ENCODE measurements at places on chromosomes 6 and 20.

DNA sequence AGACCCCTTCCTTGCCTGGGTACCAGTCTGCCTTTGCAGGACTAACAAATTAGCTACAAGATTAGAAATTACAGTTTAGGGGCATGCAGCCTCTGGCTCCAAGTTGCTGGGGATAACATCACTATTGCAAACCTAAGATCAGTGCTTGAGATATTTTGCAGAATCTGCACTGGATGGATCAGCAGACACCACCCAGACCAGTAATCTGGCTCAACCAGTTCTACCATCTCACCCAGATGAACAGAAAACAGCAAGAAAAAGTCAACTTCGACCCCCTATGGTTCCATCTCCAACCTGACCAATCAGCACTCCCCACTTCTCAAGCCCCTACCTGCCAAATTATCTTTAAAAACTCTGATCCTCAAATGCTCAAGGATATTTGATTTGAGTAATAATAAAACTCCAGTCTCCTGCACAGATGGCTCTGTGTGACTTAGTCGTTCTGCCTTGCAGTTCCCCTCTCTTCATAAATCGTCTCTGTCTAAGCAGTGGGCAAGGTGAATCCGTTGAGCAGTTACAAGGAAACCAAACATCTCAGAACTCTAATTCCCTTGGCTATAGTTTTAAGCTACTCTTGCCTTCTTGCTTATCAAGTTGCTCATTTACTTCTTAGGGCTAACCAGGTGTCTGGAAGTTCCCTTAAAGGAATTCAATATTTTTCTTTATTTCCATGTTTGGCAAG lies 16.1 kb upstream of the LMBRD1 start:
- no peak for DNase-seq

- DNase-seq: no peak
Observed at GRCh38 chr20:49753133-49753532, 39.5 kb upstream of the B4GALT5 start.

DNA sequence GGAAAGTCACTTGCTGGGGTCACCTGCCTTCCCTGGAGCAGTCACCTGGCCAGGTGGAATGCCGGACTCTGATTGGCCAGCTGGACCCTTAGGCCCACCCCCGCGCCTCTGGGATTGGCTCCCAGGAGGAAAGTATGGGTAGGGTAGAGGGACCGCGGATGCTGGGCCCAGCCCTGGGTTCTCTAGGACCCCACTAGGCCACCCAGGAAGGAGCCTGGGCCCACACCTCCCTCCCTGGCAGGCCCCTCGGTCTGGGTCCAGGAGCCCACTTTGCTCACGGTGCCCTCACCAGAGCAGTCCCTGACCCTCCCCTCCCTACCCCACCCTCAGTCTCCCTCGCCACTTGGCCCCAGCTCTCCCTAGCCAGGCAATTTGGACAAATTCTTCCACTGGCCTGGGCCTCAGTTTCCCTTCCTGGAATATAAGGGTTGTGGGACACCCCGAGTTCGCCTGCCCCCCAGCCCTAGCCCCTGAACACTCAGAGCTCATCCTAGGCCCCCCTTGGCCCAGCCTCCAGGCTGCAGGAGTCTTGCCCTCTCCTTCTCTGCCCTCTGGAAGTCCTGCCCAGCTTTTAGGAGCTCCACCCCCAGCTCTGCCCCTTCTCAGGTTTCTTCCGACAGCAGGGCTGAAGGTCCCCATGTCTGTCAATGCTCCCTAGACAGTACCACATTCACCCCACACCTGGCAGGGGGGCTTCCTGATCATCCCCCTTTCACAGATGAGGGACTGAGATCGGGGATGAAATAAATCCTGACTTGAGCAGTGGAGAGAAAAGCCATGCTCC lies 299.6 kb downstream of the TAF4 start:
- no peak for DNase-seq

- DNase-seq: peak; percentile 98
Observed at GRCh38 chr20:23361476-23362391, at the start of gene GZF1. Gene GZF1, plus strand, starts transcription at chr20:23362182. Its CDS starts 2,202 bp downstream, at chr20:23364384.

DNA sequence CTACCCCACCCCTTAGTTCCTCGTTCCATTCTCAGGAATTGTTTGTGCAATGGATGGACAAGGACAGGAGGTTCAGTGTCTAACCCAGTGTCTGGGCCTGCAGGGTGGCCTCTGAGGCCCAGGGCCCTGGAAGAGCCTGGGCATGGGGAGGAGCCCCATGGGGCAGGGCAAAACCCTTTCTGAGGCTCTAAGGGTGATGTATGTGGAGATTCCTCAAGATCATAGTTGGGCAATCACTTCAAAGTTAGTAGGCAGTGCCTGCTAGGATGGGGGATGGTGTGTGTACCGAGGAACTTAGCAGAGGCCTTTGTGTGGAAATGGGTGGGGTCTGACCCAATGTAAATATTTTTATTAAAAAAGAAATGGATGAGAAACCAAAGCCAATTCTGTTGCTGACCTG lies 6.7 kb upstream of the C2 start:
- DNase-seq: no peak

DNA sequence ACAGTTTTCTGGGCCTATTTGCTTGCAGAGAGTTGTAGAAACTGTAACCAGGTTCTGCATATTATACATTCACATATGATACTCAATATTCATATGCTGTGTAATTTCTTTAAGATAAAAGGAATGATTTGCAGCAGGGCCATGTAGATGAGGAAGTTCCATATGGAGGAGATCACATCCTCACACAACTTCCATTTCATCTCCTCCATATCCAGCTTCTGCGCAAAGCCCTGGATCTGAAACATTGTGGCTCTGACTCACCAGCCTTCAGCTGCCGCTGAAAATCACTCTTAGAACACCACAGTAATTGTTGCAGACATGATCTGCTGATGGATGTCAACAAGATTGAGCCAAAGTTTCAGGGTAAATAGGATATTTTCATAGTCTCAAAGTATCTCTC lies 57.7 kb downstream of the PXDC1 start:
- DNase-seq: no peak

DNA sequence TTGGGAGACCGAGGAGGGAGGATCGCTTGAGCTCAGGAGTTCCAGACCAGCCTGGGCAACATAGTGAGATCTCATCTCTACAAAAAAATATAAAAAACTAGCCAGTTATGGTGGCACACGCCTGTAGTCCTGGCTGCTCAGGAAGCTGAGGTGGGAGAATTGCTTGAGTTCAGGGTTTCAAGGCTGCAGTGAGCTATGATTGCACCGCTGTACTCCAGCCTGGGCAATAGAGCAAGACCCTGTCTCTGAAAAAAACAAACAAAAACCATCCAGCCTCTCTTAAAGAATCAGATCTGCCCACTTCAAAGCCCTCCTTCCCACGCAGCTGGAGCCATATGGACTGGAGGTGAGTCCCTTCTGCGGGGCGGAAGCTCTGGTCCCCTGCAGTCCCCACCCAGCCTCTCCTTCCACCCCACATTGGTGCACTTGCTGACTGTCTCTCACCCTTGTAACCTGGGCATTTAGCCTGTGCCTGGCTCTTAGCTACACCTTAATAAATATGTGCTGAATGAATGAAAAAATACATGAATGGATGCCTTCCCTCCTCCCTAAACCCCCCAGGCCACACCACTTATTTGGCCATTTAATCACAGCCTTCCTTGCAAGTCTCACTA lies 7.2 kb upstream of the PARD6B start:
- no peak for DNase-seq

- no peak for DNase-seq
Observed at GRCh38 chr20:15976047-15976736, 597.1 kb downstream of the KIF16B start.

DNA sequence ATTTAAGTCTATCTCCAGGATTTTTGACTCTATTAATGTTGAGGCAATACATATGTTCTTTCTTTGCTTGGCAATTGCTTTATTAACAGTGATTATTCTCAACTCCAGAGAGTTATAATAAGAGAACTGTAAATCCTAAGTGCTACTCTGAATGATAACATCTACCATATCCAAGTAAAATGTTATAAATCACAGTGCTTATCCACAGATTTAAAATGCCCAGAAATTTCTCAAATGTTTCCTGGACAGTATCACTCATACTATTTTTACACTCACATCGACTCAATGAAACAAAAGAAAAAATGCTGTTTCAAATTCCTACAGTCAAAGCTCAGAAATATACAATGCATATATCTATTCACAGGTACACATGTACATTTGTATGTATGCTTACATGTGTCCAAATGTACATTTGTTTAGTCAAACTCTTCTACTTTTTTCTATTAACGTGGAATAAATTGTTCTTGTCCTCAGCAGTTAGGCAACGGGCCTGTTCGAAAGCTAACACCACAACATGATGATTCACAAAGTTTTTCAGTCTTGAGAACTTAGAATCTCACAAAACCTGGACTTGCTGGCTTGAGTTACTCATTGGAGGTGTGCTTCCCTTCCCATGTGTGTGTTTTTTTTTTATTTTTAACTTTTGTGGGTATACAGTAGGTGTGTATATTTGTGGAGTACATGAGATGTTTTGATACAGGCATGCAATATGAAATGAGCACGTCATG lies 193.0 kb downstream of the GJA10 start:
- no peak for DNase-seq

DNA sequence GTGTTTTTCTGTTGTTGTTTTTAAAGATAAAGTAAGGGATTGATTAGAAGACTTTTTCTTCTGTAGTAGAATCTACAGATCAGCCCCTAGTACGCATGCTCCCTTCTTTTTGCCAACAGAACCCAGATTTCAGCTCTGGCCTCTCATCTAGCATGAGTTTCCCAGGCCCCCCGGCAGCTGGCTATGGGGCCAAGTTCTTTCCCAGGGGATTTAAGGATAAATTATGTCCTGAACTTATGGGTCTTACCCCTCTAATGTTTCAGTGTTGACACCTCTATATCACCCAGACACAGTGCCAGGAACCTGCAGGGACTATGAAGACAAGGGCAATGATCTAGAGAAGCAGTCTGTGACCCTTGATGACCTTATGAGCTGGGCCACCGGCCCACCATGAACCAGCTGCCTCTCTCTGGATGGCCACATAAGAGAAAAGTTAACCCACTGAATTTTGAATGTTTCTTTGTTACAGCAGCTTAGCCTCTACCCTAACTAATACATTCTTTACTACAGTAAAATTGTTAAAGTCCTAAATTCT lies 150.5 kb downstream of the UNC5CL start:
- no peak for DNase-seq

GRCh38 chr6:119274197-119274595 lies 75.4 kb downstream of the MAN1A1 start:
- no peak for DNase-seq

- DNase-seq: no peak
Observed at GRCh38 chr20:42775866-42776265, 413.8 kb downstream of the PTPRT start.

GRCh38 chr6:32982084-32982701 lies 13.8 kb downstream of the BRD2 start:
- DNase-seq: no peak

DNA sequence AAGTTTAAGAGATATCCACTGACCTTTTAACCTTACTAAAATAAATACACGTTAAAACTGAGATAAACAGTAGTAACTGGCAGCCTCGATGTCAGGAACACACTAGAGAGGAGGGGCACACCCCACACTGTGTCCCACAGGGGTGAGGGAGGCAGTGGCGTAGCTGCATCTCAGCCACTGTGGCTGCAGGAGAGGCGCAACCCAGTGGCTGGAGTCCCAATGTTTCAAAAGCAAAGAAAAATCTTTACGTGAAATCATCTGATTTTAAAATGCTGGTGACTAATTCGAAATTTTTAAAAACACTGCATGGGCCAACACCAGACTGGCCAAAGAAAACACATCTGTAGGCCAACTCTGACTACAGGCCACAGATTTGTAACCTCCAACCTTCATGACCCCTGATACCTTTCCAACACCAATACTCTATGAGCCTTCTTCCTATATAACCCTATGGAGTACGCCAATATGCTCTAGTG lies 54.7 kb downstream of the TRAM2 start:
- peak; percentile 63 for DNase-seq

DNA sequence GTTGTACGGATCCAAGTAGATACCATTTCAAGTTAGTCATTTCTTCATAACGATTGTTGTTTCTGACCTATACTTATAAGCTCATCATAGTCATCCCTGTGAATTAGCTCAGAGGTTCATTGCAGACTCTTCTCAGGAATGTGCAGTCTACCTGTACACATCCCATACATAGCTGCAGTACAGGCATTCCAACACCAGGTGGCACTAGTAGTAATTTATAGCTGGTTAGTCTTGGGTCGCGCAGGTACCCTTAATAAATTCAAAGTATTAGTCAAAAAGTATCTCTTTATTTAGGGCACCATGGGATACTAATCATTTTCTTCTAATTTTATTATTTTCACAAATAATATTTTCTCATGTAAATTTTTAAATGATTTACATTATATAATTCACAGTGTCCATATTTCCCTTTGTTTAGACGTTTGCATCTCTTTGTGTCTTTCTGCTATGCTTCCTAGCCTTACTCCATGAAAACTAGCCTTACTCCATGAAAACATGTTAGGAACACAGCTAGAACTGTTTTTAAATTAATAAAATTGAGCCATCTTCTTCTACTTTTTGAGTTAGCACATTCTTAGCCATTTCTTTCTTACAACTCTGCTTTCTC lies 128.6 kb upstream of the FAM83B start:
- DNase-seq: no peak

- no peak for DNase-seq
Observed at GRCh38 chr6:127972815-127973214, 72.0 kb upstream of the THEMIS start.

GRCh38 chr6:21235162-21235561 lies 358.4 kb upstream of the SOX4 start:
- no peak for DNase-seq

DNA sequence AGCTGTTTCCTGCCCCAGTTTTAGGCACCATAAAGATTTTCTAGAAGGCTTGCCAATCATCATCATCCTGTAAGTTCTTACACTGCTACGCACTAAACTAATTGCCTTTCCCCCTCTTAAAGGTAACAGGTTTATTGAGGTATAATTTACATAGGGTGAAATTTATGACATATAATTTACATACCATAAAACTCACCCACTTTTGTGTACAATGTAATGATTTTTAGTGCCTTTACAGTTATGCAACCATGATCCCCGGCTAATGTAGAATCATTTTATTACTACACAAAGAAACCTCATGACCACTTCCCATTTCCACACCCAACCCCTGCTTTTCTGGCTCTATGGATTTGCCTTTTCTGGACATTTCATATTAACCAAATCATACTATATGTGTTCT lies 21.1 kb downstream of the GCNT2 start:
- no peak for DNase-seq

DNA sequence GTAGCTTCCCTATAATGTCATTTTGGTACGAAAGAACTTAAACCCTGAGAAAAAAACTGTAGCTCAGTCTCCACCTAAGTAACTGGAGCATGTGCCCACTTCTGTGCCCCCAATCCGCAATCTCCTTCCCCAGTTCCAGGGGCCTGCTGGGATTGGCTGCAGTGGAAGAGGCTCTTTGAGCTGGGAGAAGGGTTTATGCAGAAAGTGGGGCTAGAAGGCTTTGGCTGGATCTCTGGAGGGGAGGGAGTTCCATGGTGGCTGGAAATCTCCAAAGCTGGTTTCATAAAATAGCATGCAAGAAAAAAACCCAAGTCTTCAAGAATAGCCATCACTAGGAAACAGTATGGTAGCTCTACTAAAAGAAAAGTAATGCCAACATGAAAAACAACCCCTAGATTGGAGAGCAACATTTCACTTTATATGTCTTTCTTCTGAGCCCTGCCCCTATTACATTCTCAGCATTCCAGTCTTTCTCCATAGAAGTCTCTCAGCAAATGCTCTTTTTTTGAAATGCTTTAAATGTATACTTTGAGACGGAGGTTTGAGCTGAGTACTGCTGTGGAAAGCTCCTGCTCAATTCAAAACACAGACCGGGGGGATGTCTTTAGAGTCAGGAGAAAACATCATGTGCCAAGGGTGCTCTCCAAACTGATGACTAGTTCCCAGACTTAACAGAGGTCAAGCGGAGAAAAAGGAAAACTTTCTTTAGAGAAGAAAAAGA lies 36.0 kb upstream of the FOXO3 start:
- no peak for DNase-seq

Measured in brain pericyte (primary cell).